Adipocyte (in vitro differentiated cells): ENCODE measurements at places on chromosomes 4 and X.

GRCh38 chr4:98639108-98639507, 19.3 kb downstream of the TSPAN5 start:
- no peak for DNase-seq

DNA sequence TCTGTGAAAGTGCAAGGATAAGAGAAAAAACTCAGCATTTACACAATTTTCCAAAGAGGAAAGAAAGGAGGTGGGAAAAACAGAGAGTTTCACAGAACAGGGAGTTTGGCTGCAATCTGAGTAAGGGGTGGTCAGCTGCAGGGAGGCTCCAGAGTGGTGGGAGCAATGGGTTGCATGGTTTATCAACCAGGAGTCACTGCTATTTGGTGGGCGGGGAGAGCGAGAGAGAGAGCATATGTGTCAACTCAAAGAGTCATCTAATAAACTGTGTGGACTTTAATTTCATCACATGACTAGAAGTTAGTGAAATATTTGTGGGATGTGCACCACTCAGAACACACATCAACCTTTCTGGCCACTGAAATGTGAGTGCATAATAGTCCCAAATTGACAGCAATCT, 94.6 kb downstream of the FAM13A start:
- DNase-seq: no peak

DNA sequence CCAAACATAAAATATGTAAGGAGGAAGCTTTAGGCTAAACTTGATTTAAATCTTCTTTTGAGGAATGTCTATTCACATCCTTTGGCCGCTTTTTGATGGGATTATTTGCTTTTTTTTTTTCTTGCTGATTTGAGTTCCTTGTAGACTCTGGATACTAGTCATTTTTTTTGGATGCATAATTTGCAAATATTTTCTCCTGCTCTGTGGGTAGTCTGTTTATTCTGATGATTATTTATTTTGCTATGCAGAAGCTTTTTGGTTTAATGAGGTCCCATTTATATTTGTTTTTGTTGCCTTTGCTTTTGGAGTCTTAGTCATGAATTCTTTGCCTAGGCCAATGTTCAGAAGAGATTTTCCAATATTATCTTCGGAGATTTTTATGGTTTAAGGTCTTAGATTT, 144.9 kb downstream of the MAGEC2 start:
- DNase-seq: no peak

DNA sequence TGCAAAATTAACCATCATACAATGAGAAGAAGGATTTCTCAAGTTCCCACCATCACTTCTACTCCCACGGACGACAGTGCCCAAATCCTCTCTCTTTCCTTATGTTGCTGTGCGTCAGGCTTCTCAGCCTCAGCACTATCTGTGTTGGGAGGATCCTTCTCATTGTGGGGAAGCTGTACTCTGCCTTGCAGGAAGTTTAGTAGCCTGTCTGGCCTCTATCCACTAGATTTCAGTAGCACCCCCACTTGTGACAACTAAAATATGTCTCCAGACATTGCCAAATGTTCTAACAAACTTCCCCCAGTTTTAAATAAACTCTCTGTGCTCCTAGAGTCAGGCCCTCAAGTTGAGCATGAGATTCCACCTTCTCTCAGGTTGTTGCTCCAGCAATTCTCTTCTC, 545.9 kb upstream of the ZFP42 start:
- DNase-seq: no peak

DNA sequence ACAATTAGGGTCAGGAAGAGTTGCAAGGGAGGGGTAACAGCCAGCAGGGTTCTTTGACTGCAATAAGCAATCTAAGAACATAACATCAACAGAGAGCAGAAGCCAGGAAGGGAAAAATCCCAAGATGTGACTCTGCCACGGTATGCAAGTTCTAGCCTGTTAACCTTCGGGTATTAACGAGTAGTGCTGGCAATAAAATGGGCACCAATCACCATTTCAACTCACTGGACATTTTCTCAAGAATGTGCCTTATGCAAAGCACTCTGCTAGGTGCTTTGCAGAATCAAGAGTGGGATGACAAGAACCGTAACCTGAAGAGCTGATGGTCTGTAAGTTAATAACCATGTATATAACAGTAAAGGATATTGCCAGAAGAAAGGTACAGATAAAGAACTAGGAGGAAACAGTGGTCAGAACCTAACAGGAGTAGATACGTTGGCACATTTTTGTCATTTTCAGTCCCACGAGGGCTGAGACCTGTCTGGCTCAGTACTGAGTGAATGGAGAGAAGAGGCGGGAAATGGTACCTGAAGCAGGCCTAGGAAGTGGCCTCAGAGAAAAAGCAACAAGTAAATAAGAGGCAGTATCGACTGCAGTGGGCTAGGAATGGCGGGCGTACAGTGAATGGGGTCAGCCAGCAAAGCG, 2.7 kb downstream of the ELOVL6 start:
- peak; percentile 15 for DNase-seq

DNA sequence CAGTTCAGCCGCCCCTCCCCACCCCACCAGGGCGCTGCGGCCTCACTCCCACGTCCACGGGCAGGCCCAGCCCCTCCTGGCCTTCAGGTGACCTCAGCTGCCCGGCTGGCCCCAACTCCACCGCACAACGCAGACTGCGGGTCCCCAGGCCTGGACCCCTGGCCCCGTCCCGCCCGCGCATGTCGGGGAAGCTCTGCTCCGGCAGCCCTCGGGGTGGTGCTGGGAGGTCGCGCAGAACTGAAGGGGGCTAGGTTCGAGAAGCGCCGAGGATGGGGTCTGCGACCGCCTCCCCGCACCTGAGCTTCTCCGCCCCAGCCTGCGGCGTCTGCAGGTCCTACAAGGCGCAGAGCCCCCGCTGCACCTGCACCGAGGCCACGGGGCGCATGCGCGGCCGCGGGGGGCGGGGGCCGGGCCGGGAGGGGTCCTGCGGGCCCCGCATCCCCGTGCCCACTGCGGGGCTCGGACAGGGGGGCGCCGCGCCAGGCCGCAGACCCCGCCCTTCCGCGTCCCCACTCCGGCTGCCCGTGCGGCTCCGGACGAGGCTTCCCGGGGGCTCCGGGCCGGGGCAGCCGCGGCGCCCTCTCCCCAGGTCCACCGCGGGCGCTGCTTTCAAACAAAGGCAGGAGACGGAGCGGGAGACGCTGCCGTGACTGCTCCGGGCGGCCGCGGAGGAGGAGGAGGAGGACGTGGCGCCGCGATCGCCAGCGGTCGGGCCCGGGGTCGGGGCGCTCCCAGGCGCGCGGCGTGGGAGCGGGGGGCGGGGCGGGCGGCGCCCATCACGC, 672 bp upstream of the NAT8L start:
- DNase-seq: peak; percentile 55

GRCh38 chrX:153970357-153971123, 1.1 kb downstream of the HCFC1 start:
- peak; percentile 60 for DNase-seq

DNA sequence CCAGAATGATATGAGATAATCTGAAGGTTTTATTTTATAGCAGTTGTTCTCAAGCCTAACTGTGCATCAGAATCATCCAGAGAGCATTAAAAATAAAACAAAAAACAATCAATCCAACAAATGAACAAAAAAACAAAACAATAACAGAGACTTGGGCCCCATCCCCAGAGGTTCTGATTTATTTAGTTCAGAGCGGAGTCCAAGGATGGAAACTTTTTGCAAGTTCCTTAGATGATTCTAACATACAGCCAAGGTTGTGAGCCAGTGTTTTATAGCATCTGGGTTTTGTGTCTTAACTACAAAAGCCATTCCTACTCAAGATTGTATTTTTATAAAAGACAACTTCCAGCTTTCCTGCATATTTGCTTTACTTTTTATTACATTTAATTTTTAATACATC, 59.4 kb upstream of the GRPR start:
- no peak for DNase-seq

GRCh38 chr4:138111462-138112000, 130.6 kb downstream of the SLC7A11 start:
- peak; percentile 21 for DNase-seq

DNA sequence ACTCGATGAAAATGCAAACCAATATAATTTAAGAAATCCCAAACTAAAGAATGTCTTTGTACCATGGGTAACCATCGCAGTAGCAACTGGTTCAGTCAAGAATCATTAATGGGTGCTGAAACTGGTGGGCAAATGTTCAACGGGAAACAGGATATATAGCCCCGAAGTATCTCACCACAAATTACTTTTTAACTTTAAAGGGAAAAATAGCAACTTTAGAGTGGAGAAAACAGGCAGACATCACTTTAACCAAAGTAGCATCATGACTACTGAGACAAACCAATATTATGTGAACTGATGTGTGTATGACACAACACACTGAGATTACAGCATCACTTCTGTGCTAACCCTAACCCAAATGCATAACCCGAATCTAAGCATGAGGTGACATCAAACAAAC, 33.8 kb upstream of the SLAIN2 start:
- DNase-seq: no peak

DNA sequence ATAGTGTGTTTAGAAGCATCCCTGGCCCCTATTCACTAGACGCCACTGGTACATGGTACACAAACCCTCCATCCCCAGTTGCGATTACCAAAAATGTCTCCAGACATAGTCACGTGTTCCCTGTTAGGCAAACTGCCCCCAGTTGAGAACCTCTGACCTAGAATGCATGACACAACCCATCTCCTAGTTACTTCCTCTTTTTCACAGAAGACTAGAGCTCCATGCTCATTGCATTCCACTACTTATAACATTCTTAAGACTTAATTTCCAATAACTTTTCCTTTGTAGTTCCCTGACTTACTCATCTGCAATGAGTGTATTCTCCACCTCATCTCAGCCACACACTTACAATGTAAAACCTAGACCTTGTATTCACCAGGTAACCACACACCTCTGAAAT, 68.6 kb downstream of the PRSS12 start:
- DNase-seq: no peak

DNA sequence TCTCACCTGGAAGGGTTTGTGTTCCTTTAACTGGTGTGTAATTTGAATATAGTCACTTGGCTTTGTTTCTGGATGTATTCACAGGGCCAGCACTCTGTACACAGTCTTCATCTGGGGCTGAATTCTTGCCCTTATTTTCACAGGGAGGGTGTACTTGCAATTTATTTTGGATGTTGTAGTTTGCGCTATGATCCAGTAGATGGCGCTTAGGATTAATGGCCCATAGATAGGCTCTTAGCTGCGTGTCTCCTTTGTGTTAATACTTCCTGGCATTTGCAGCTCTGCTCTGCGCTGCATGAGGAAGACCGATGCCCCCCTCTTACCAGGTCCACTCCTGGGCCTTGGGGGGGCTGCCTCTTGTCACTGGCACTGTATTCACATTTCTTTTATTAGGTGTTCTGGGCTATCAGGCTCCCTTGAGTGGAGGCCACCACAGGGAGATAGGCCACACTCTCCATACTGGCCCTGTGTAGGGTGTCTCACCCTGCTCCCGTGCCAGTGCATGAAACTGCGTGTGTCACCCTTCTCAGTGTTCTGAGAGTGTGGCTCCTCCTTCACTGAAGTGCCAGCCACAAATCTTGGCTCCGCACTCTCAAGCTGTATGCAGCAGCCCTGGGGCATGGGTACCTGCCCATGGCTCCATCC, 562.2 kb downstream of the ZIC3 start:
- DNase-seq: peak; percentile 42

- peak; percentile 39 for DNase-seq
Measured at GRCh38 chrX:13357925-13358324, 38.1 kb upstream of the ATXN3L start.

DNA sequence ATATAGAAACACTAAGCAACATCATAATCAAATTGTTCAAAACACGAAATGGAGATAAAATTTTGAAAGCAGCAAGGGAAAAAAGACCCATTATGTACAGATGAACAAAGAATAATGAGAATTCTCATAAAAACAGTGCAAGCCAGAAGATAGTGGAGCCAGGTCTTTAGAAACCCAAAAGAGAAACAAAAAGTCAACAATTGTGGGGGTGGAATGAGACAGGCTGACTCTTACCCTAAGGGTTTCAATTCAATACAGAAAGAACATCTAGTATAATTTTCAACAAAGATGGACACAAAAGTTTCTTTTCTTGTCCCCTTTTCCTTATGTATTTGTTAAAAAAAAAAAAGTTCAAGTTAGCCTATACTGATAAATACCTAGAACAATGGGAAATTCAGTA, 34.0 kb upstream of the MAGEB2 start:
- DNase-seq: no peak

DNA sequence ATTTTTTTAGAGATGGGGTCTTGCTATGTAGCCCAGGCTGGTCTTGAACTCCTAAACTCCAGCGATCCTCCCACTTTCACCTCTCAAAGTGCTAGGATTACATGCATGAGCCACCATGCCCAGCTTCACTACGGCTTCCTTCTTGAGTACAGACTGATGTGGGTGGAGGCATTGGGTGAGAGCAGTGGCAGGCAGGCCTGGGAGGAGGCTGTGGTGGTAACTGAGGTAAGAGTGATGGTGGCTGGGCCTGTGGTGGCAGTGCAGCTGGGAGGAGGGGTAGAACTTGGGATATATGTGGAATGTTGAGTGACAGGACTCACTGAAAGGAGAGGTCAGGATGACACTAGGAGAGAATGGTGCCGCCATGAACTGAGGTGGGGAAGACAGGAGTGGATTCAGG, 80.9 kb downstream of the MED28 start:
- DNase-seq: no peak

- DNase-seq: no peak
Measured at GRCh38 chrX:134025986-134026545, 40.7 kb upstream of the GPC3 start.

- no peak for DNase-seq
Measured at GRCh38 chr4:4284827-4285618, 4.9 kb downstream of the LYAR start.

DNA sequence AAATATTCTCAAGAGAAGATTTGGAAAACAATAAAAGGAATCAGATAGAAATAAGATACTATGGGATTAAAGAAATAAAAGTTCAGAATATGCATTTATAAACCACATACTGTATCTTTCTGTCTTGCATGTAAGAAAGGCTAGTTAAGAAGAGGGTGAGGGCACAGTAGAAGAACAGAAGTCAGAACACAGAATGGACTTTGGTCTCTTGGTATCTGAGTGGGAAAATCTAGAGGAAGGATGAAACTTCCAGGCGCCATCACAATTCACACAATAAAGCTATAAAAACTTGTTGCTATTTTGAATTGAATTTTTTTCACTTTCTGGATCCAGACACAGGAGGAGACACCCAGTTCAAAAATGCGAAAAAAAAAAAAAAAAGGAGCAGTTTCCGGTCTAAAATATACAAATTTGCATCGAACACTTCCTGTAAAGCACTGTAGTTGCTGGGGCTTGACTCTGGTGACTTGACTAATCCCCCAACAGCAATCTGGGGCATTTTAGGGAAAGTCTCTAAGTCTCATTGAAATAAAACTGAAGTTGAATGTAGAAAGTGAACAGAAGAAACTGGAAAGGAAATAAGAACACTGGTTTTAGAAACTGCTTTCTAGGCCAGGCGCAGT, 8.1 kb upstream of the NAAA start:
- no peak for DNase-seq
